ENCODE measurements at places on chromosomes 16 and 17. TPM values are rescaled to one million over a fixed set of nuclear protein-coding genes. Genes with fewer than 3 reads are reported as not detected.

Gene OTOA
- 0.06 TPM for total RNA-seq

Gene SLFN14
- total RNA-seq, result not detected

Gene SLC16A6
- total RNA-seq, result 0.31 TPM

Gene KRTAP9-2
- not detected for total RNA-seq

Gene MRPL58
- total RNA-seq, result 73.8 TPM

Gene NT5M
- total RNA-seq, result 9.6 TPM

Gene KRTAP4-4
- total RNA-seq, result not detected

Gene KRTAP4-6
- not detected for total RNA-seq

Gene C1QTNF1
- 59.1 TPM for total RNA-seq

Gene NPIPB9
- total RNA-seq, result 1.3 TPM

Gene HCRT
- total RNA-seq, result not detected

Gene CCL3
- total RNA-seq, result not detected

Gene HOXB8
- 6.0 TPM for total RNA-seq

Gene FBXL16
- total RNA-seq, result 15.2 TPM

Gene PGS1
- 22.8 TPM for total RNA-seq

Gene PTX4
- 0.03 TPM for total RNA-seq
